ENCODE measurements at places on chromosomes 7 and 10. TPM values are rescaled to one million over a fixed set of nuclear protein-coding genes. Genes with fewer than 3 reads are reported as not detected.

DNA sequence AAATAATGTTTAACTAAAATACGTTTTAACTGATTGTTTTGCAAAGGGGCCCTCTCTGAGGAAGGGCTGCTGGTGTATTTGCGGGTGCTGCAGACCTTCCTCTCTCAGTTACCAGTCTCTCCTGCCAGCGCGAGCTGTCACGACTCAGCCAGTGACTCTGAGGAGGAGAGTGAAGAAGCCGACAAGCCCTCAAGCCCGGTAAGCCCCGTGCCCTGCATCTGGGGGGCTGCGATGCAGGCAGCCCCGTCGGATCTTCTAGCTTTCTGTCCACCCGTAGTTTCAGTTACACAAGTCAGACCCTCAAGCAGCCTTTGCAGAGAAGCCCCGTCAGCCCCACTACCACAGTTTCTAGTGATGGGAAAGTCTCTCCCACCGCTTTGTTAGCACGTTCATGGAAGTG, 45.1 kb downstream of the UBE3C start:
- H3K27me3 ChIP-seq = no peaks in the 10 kb centered on the region
- no peaks in the 10 kb centered on the region for H3K4me1 ChIP-seq

The SFMBT2 gene
- total RNA-seq = 18.5 TPM

DNA sequence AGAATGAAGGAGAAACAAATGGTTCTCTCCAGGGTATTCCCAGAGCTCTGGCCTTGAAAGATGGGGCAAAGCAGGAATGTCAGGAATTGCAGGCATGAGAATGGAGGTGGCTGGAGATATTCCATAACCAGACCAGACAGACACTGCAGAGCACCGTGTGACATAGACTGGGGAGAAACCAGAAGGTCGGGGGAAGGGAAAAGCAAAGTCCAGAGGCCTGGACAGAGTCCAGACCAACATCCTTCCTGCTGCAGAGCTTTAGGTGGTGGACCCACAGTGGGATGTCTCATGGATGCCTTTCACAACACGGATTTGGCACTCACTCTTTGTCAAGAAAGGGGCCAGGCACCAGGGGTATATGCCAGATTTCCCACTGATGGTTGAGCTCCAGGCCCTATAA, 177.2 kb upstream of the INHBA start:
- H3K27ac ChIP-seq = no peak overlapping the region
- no peak overlapping the region for H3K4me3 ChIP-seq
- H3K27me3 ChIP-seq = no peaks in the 10 kb centered on the region

DNA sequence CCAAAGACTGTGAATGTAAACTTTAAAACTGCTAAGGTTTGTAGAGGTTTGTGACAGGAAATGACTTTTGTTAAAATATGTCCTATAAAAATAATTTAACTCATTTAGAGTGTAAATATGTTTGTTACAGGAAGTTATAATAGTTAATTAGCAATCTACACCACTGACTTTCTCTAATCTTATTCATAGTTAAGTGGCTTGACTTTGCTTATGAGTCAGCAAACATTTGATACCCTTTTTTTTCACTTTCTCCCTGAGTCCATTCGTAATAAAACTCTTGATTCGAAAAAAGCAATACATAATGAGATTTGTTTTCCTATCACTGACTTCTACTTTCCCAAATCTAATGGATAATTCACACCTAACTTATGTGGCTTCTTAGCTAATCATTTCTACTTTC, 317.7 kb upstream of the SEMA3C start:
- no peaks in the 10 kb centered on the region for H3K36me3 ChIP-seq
- no peak for DNase-seq
- H3K4me1 ChIP-seq = no peaks in the 10 kb centered on the region
- H3K4me3 ChIP-seq = no peak overlapping the region

The RSPH10B2 gene
- total RNA-seq = 14.6 TPM

GRCh38 chr7:95092324-95092723, 184.9 kb downstream of the PPP1R9A start:
- no peak overlapping the region for H3K4me3 ChIP-seq
- no peaks in the 10 kb centered on the region for H3K36me3 ChIP-seq
- H3K27ac ChIP-seq = no peak overlapping the region
- H3K4me1 ChIP-seq = no peaks in the 10 kb centered on the region
- no peaks in the 10 kb centered on the region for H3K27me3 ChIP-seq

The HOXA13 gene
- 19.1 TPM for total RNA-seq

The ZP3 gene
- total RNA-seq = 4.5 TPM

DNA sequence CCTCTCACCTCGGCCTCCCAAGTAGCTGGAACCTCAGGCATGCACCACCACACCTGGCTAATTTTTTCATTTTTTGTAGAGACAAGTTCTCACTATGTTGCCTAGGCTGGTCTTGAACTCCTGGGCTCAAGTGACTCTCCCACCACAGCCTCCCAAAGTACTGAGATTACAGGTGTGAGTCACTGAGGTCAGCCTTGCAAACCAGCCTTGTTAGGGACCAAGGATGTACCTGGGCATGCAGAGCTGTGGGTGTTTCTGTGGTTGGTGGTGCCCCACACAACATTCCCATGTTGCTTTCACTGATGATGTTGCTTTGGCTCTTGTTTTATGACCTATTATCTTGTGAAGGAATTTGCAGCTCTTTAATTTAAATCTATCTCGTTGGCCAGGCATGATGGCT, 54.8 kb downstream of the OTUD1 start:
- no peaks in the 10 kb centered on the region for H3K36me3 ChIP-seq
- H3K4me1 ChIP-seq = no peaks in the 10 kb centered on the region
- H3K4me3 ChIP-seq = no peak overlapping the region
